ENCODE measurements at places on chromosomes 7 and 10.
A peak's percentile ranks its signal among the peaks of the same experiment; 100 is the strongest.

- no peak for DNase-seq
These were observed 84.9 kb downstream of the TCERG1L start for GRCh38 chr10:131226446-131227162.

GRCh38 chr10:42933448-42934340 is 143.2 kb upstream of the RET start:
- no peak for DNase-seq

GRCh38 chr7:32762925-32763293 is 128.7 kb downstream of the KBTBD2 start:
- no peak for DNase-seq

DNA sequence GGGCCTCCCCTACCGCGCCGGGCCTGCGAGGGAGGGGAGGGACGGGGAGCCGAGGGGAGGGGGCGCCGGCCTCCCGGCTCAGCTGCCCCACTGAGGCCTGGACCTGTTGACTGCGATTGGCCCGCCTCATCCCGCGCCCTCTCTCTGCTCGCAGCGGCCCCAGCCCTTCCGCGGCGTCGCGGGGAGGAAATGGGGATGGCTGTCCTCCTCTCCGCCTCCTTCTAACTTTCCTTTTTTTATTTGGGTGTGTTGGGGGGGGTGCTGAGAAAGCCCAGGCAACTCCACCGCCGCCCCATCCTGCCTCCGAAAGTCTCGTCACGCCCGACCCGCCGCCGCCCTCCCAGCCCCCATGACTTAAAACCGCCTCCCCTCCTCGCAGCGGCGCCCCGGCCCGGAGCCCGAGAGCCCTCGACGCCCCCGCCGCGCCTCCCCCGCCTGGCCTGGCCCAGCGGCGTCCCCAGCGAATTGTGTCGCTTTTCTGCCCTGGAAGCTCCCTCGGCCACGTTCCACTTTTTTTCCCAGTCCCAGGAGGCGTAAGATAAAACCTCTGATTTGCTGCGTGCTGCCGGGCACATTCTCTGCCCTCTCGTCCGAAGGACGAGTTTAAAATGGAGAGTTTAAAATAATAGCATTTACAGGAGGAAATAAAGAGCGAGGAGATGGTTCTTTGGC is 842 bp upstream of the SKIDA1 start:
- peak; percentile 46 for DNase-seq

- DNase-seq = no peak
These were observed 34.8 kb downstream of the NACAD start for GRCh38 chr7:45053941-45054340.

DNA sequence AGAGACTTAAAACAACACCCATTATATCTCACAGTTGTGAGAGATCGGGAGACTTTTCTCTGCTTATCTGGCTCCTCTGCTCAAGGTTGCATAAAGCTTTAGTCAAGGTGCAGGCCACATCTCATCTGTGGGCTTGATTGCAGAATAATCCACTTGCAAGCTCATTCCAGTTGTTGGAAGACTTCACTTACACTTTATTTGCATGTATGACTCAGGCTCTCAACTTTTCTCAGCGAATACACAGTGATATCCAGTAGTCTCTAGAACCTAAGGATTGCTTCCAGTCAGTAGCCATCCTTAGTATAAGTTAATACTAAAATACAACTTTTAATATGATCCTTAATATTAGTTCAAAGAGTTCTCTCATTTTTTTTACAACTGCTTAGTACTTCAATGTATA is 435.5 kb upstream of the NRG3 start:
- DNase-seq = no peak

DNA sequence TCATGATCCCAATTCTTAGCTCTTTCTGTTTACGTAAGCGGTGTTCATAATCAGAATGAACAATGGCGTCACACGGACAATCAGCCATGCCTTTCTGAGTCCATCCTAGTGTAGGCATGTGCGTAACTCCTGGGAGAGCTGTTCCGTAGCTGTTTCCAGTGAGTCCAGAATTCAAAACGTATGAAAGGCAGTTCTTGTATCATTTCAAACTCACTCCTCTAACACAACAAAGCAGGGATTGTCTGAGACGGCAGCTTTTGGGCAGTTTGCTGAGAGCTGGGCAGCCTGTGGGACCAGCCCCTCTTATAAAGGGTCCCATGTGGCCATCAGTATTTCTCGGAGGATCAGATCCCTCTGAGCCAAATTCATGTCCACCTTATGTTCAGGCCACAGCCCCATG is 43.4 kb downstream of the PSPH start:
- DNase-seq = no peak

GRCh38 chr10:130606001-130606405 is 469.8 kb downstream of the GLRX3 start:
- no peak for DNase-seq

- DNase-seq = no peak
These were observed 234.4 kb upstream of the IMMP2L start for GRCh38 chr7:111796671-111797070.

DNA sequence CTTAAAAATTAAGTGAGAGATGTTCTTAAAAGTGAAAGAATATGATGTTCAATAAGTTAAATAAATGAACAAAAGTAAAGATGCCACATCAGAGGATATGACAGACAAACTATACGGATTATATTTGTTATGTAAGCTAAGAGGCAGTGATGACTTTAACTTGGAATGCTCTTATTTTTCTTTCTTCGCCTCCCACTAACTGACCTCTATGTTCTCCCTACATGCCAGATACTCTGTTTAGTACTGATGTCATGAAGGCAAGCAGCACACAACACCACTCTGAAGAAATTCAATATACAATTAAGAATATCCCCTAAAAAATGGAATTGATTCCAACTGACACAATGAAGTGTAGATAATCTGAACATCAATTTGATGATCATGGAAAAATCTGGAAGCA is 223.4 kb downstream of the DOCK4 start:
- no peak for DNase-seq

DNA sequence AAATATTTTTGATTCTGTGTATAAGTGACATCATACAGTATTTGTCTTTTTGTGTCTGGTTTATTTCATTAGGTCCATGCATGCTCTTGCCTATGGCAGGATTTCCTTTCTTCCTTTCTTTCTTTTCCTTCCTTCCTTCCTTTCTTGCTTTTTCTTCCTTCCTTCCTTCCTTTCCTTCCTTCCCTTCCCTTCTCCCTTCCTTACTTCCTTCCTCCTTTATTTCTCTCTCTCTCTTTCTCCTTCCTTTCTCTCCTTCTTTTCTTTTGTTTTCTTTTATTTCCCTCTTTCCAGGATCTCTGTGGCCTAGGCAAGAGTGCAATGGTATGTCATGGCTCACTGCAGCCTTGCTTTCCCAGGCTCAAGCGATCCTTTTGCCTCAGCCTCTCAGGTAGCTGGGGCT is 31.4 kb upstream of the CALU start:
- DNase-seq = no peak

DNA sequence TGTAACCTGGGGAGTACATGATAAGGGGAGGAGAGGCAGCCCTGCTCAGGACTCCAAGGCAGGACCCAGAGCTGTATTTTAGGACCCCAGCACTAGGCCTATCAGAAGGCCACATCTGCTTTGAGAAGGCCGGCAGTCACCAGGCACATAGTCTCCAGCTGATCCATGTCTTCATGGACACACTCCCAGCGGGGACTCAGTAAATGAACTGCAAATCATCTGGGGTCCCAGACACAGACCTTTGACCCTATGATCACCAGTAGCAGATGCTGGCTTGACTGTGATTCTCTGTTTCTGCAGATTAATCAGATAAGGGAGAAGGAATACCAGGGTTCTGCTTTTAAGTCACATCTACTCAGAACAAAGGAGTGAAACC is 341.4 kb upstream of the PODXL start:
- no peak for DNase-seq

DNA sequence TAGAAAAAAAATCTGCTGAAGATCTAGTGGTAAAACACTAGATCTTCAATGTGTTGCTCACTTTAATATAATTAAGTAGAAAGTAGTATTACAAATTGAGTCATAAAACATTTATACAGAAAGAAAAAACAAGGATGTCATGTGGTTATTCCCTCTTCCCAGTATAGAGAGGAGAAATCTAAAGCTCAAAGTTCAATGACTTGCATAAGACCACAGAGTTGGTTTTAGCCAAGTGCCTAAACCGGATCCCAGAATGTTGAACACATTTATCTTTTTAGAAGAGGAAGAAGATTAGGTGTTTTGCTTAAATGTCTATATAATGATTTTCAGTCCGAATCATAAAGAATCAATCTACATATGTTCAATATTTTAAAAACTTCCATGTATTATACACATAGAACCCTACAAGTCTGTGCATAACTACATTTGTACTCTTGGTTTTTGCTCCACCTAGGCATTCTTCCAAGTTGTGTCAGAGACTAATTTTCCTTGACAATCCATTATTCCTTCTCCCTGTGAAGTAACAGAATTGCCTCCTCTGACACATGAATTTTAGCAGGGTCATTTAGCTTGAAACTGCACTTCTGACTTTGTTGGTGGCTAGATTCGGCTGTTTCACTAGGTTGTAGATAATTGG is 389.2 kb downstream of the MAGI2 start:
- no peak for DNase-seq

DNA sequence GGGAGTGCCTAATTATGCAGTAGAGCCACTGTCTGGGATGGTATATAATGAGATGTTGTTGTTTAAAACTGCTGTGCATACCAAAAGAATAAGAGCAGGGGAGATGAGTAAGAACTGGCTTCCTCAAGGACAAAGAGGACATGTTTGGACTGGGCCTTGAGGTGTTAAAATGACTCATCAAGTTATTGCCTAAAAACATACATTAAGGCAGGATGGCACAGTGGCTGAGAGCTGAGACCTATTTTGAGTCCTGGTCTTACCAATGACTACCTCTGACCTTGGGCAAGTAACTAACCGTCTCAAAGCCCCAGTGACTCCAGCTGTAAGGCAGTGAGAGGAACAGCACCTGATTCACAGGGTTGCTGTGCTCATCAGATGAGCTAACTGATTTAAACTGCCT is 71.1 kb downstream of the CFAP58 start:
- no peak for DNase-seq

DNA sequence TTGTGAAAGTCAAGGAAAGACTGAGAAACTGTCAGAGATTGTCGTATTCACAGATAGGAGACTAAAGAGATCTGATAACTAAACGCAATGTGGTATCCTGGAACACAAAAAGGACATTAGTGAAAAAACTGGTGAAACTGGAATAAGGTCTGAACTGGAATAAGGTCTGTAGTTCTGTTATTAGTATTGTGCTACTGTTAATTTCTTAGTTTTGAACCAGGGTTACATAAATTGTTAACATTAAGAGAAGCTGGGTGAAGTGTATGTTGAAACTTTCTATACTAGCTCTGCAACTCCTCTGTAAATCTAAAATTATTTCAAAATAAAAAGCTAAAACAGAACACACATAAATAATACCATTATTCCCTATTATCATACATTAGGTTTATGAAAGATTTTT is 3.4 kb upstream of the NT5C2 start:
- no peak for DNase-seq

DNA sequence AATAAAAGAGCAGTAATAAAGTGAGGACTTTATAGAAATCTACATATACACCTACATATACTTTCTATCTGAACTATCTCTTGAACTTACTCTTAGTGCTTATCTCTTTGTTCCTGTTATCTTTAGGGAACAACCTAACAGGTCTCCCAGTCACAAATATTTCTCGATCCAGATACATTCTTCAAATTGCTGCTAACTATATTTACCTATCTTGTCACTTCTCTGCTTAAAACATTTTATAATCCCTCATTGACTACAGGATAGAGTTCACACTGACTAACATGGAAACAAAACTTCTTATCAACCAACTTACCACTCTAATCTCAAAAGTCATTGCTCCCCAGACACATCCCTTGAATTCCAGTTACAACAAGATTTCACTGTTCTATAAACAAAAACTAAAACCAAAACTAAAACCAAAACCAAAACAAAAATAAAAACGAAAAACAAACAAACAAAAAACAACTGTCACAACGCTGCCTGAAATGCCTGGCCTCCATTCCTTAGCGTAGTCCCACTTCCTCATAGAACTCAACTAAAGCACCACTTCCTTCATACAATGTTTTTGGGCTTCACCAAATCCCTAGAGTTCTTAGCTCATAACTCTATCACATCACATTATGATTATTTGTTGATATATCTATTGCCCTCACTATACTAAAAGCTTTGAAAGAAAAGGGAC is 134.7 kb downstream of the SEMA3D start:
- no peak for DNase-seq

GRCh38 chr10:31120392-31120791 is 88.7 kb upstream of the ZNF438 start:
- DNase-seq = no peak

DNA sequence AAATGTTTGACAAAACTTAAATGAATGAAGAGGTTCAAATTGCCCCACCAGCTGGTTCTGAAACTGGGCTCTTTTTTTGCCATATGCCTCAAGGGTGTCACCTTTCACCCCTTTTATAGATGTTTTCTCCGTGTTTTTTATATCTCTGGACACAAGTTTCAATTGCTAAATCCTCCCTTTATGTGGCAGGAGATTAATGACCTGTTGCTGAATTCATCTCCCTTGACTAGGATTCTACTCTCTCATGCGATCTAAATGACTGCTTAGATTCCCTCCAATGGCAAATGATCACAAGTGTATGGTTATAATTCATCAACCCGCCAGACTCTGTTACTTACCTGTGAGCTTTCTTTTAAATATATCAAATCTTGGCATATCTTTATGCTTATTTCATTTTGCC is 677.0 kb upstream of the POT1 start:
- no peak for DNase-seq

DNA sequence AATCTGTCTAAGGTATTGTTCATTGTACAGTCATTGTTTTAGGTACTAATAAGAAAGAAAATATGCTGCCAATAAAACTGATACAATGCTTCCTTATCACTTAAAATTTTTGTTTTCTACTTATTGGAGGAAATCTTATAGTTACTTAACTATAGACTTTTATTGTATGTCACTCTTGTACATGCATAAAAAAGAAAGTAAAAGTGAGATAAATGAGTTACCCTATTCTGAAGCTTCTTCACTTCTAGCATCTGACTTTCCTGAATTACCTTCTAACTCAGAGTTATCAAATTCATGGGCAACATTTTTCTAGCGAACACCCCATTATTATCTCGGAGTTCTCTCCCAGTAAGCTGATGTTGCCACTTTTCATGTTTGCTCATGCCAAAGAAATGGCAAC is 504.9 kb downstream of the SH2D4B start:
- DNase-seq = no peak

- no peak for DNase-seq
These were observed 961.5 kb downstream of the PCDH15 start for GRCh38 chr10:53839440-53840039.

GRCh38 chr7:69365651-69366192 is 232.6 kb upstream of the AUTS2 start:
- no peak for DNase-seq

- DNase-seq = no peak
These were observed 78.0 kb downstream of the DKK1 start for GRCh38 chr10:52391927-52392602.

- no peak for DNase-seq
These were observed 226.2 kb upstream of the DGKB start for GRCh38 chr7:15128716-15129115.
